ENCODE measurements at places on chromosomes 16 and 17.

DNA sequence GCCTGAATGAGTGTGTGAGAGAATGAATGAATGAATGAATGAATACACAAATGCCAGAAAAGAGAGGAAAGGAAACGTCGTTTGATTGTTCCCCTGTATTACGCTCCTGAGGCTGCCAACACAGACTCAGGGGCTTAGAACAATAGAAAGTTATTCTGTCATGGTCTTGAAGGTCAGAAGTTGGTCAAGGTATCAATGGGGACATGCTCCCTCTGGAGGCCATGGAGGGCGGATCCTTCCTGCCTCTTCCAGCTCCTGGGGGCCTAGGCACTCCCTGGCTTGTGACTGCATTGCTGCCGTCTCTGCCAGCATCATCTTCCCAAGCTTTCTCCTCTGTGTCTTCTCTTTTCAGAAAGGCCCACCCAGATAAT lies 1.5 kb upstream of the SLC38A8 start:
- DNase-seq = no peak

- DNase-seq = no peak
Observed at GRCh38 chr17:63785556-63785955, 11.6 kb downstream of the DDX42 start.

DNA sequence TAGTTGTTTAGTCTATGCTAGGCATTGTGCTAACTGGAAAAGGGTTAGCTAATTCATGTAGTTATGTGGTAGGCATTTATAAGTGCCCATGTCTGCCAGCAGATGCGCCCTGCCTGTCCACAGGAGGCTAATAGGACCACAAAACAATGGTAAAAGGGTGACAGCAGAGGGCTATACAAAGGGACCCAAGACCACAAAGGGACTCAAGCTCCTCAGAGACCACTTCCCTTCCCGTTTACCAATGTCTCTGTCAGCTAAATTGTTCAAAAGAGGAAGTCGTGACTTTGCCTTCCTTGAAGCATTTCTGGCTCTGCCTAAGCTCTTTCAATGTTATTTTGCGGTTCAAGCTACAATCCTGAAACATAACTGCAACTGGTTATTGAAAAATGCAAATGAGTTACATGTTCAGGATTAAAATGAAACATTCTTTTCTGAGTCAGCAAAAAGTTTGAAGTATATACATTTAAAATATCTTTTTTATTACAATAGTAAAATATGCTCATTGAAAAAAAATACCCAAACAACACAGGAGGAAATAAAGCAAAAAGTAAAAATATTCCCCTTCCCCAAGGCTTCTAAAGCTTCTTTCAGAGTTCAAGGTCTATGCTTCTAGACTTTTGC lies 149.2 kb downstream of the MAF start:
- no peak for DNase-seq

- no peak for DNase-seq
Observed at GRCh38 chr16:4273858-4274311, 1.1 kb upstream of the TFAP4 start.

- no peak for DNase-seq
Observed at GRCh38 chr17:58096892-58097291, 13.7 kb downstream of the DYNLL2 start.

DNA sequence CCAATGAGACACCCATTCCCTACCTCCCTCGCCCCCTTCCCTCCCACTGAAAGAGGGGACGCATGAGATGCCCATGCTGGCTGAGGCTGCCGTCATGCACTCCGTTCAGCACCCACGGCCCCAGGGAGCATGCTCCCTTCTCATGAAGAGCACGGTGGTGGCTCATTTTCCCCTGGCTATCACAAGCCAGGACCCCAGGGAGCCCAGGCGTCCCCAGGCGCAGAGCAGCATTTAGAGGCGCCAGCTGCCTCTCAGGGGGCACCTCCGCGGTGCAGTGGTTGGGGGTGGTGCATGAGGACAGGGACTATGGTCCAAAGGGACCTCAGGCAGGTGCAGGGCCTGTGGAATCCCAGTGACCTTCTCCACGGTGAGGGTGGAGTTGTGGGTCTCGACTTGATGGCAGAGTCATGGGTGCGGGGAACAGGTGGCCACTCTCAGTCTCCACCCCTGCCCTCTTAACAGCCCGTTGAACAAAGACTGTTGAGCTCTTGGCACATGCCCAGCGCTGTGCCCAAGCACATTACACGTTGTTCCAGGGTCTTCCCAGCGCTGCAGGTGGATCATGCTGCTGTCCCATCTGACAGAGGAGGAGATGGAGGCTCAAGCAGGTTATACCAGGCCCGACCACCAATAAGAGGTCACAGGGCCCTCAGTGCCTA lies 13.6 kb downstream of the KIF19 start:
- no peak for DNase-seq

GRCh38 chr16:16048904-16049582 lies 99.6 kb downstream of the ABCC1 start:
- no peak for DNase-seq

- no peak for DNase-seq
Observed at GRCh38 chr17:18257268-18257981, 1.1 kb downstream of the FLII start.

GRCh38 chr16:55015181-55015913 lies 84.7 kb downstream of the IRX5 start:
- no peak for DNase-seq

DNA sequence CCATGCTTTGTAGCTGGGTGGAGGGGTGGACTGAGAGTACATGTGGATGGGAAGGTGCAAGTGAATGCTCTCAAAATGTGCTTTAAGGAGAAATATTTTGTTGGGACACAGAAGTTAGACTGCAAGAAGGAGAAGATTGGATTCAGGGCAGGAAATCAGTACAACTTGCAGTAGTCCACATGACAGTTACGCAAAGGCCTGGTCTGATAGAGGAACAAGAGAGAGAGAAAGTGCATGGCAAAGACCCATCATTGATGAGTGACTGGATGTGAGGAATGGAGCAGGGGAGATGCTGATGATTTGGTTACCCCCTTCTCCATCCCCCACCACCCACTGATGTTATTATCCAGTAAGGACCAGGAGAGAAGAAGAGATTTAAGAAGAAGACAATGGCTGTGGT lies 472.8 kb downstream of the MAF start:
- no peak for DNase-seq

GRCh38 chr16:19853132-19853741 lies 31.4 kb downstream of the GPRC5B start:
- no peak for DNase-seq

- DNase-seq = no peak
Observed at GRCh38 chr17:42018339-42018738, 1.1 kb upstream of the DNAJC7 start.

DNA sequence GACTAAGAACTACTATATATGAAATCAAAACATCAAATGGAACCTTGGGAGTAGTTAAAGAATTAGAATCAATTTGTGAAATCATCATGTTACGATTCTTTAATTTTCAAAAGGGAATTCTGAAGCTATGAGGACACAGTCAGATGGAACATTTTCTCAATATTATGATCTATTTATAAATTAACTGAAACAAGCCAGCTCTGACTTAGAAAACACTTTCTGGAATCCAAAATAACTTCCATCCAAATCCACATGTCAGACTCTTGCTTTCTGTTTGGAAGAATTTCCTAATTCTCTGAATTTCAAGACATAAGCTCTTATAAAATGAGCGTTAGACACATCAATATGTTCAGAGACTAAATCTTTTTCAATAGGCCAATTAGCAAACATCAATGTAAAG lies 737.7 kb upstream of the SOX9 start:
- no peak for DNase-seq

DNA sequence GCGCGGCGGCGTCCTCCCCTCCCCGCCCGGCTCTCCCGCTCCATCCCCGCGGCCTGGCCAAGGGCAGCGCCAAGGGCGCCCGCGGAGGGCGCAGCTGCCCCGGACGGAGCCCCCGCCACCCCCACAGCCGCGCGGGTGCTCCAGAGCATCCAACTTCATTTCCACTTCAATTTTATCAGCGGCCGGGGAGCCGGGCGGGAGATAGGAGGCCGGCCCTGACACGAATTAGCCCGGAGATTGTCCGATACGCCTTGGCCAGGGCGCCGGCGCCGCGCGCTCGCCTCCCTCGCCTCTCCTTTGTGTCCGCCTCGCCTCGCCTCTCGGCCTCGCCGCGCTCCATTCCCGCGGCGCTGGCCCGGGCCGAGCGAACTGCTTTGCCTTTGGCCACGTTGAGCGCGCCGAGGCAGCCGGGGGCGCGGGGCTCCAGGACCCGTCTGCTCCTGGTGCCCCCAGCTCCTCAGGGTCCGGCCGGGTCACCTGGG lies 129.1 kb upstream of the LHX1 start:
- DNase-seq = no peak

- DNase-seq = peak; percentile 34
Observed at GRCh38 chr17:40326014-40326831, 17.2 kb downstream of the RARA start.

DNA sequence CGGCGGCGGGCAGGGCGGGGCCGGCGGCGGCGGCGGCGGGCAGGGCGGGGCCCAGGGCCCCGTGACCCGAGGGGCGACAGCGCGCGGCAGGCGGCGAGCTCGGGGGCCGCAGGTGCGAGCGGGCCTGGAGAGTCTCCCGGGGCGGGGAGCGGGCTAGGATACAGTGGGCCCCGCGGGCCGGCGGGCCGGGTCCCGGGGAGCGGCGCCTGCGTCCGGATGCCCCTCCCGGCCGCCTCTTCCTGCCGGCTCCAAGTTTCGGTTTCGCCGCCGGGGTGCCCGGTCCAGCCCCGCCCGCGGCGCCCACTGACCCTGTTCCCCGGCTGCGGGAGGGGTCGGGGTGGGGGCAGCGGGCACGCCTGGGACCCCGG lies at the start of gene RNF213:
Gene RNF213 (plus strand): TSS at position 62 of the 368 bp plus-strand sequence. CDS start 2,830 bp downstream, outside the sequence.
- DNase-seq = peak; percentile 50

DNA sequence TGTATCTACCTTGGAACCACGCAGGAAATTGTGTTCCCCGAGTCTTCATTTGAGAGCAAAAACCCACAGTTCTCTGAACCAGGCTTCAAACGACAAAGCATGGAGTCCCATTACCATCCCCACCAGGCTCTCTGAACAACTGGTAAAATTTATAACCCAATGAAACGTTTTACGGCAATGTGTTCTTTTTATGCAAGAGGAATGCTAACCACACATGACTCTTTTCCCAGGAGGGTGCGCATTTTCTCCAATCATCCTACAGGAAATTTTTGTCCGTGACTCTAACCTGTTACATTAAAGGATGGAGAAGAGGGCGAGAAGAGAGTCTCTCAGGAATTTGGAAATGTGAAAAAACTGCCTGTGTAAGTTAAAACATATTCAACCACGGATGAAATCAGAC lies 17.8 kb downstream of the STX8 start:
- DNase-seq = no peak

DNA sequence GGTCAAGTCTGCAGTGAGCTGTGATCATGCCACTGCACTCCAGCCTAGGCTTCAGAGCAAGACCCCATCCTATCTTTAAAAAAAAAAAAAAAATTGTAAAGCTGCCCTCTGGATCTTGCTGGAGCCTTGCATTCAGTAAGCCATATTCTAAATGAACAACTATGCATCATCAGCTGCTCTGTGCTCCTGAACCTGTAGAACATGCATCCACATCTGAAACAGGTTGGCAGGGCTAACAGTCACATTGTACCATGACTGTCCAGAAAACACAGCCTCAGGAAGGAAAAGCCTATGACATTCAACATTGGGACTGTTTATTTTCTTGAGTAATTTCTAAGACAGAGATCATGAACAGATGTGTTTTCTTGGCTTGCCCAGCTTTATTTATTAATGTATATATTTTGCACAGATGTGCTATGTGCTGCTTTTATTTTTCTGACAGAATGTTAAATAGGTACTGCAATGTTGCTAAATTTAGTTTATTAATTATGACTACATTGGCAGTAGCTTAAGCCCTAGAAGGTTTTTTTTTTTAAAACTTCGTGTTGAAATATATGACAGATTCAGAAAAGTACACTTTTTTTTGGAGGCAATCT lies 19.8 kb downstream of the ACSF2 start:
- no peak for DNase-seq

DNA sequence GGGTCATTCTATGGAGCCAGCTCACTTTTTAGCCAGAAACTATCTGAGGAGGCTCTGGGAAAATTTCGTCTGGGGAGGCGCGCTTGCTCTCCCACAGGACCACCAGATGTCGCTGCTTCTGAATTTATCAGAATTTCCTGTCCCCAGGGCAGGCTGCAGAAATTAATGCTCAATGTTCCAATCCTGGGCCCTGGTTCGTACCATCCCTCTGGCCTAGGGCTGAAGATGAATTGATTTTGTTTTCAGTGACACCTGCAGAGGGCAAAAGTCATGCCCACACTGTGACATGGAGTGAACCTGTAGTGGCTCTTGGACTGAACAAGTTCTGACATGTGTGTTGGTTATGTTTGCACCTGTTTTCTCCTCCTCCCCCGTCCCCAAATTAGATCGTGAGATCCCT lies 482.6 kb downstream of the NPIPA7 start:
- no peak for DNase-seq

- no peak for DNase-seq
Observed at GRCh38 chr16:3171181-3171854, 16.7 kb upstream of the OR1F1 start.

- DNase-seq = no peak
Observed at GRCh38 chr17:59811209-59811608, 81.5 kb downstream of the TUBD1 start.

DNA sequence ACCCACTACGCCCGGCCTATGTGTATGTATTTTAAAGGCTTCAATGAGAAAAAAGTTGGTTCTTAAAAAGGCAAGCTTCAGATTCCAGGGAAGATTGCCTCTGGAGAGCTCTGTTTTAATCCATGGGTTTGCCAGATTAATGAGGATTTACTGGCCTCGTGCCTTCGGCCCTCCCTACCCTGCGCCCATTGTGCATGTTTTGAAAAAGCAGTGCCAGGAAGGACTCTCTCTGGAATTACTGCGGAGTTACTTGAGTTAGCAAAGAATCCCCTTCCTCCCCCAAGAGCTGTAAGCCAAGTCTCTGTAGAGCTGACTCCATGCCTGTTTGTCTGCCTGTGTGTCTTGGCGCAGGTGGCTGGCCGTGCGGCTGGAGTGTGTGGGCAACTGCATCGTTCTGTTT lies 98.9 kb downstream of the ABCC6 start:
- DNase-seq = no peak

DNA sequence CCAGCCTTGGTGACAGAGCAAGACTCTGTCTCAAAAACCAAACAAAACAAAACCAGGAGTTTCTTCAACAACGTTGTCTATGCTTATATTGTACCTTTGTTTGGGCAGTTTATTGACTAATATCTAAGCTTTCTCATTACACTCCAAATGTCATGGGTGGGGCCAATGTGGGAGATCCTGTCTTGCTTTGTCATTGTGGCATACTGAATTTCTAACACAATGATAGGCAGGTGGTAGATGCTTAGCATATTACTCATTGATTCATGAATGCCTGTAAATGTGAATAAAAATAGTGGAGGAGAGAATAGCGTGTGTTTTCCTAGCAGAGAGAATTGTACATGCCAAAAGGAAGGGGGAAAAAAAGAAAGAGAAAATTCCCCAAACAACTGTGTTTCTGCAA lies 802.5 kb upstream of the EEF2KMT start:
- DNase-seq = no peak

- DNase-seq = no peak
Observed at GRCh38 chr17:44759086-44759915, 513 bp downstream of the ADAM11 start.
